ENCODE measurements at places on chromosomes 6 and 20.

- no peak for DNase-seq
Measured at GRCh38 chr6:47288267-47289090, 21.2 kb downstream of the TNFRSF21 start.

GRCh38 chr6:128335963-128336362 is 184.4 kb downstream of the PTPRK start:
- no peak for DNase-seq

GRCh38 chr6:117078624-117079023 is 186.7 kb upstream of the VGLL2 start:
- DNase-seq, result no peak

DNA sequence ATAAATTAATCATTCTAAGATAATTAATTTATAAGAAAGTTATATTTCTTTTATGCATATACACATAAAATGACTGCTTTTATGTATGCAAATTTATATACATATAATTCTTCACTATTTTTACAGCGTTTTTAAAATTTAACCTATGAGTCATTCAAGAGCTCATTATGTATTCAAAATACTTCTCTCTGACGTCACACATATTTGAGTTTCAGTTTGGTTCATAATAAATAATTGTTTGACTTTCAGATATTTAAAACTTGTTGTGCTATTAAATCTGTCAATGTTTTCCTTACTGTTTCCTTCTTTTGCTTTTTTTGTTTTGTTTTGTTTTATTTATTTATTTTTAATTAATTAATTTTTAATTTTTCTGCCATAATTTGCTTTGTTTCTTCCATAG is 467.5 kb upstream of the ADGRB3 start:
- DNase-seq, result no peak

DNA sequence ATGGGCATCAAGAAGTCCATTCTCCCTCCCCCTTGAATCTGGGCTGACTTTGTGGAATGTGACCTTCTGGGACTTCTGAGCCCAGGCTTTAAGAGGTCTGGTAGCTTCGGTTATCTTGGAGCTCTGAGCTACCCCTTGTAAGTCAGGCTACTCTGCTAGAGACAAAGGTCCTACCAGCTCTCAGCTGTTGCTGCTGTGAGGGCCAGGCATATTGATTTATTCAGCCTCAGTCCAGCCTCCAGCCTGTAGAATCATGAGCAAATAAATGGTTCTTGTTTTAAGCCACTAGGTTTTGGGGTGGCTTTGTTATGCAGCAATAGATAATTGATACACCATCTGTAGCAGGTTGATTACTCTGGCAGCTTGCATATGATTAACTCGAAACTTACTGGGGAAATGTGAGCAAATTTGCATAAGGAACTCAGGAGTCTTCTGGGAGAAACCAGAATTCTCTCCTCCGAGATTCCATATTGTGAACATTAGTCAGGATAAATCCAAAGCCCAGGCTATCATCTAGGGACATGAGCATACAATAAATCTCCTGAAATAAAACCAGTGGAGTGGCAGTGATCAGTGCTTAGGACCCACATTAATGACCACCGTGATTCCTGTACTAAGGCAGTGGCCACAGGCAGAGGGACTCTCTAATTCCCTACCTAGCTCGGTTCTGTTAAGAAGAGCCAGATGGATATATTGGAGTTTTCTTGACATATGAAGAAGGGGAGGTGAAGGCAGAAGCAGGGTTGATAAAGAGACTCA is 336.1 kb downstream of the CDC5L start:
- DNase-seq, result no peak

DNA sequence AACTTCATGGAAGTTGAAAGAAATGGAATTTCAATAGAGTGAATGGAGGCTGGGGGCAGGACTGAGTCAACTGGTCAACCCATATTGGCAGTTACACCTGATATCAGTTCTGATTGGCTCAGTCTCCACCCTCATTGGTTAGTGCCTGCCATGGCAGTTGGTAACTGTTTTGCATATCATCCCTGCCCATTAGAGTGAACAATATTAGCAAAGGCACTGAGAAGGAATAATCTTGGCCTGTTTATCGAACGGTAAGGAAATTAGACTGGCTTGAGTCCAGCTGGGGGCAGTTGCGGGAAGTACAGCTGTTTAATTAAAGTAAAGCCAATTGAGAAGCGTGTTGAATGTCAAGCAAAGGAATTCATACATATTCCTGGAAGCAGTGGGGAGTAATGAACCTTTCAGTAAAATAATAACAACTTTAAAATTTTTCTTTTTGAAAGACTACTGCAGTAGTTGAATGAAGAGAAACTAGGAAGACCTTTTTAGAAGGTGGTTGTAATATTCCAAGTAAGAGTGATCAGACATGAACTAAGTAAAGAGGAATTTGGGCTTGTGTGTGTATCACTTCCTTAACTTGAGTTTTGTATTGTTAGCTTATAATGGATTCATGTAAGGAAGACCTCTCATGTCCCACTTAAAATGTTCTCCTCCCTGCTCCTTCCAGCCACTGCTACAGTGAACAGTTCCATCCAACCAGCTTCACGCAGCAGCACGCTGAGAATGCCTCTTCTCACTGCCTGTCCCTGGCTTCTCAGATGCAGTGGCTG is 17.2 kb upstream of the FAM50B start:
- no peak for DNase-seq

DNA sequence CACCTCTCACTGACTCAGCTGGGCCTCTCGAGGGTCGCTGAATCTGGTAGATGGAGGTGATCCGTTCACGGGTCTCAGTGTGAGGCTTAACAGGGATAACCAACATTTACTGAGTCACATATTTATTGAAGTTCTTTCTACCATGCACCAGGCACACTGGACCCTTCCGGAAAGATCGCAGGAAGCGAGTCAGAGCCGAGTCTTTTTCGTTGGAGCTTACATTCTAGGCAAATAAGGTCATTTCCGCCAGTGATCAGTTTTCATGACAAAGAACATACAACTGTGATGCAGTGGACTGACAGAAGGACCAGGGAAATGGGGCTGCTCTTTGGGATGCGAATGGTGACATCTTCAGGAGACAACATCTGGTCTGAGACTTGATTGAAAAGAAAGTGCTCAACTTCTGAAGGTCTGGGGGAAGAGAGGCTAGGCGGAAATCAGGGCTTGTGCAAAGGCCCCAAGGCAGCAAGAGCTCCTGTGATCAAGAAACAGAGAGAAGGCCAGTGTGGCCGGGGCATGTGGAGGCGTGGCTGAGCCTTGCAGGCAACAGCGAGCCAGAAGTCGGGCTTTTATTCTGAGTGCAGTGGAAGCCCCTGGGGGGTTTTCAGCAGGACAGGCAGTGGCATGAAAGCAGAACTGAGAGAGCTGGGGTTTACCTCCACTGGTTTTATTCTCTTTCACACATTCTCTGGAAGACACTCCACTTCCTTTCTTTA is 56.7 kb downstream of the APCDD1L start:
- DNase-seq, result peak; percentile 52

DNA sequence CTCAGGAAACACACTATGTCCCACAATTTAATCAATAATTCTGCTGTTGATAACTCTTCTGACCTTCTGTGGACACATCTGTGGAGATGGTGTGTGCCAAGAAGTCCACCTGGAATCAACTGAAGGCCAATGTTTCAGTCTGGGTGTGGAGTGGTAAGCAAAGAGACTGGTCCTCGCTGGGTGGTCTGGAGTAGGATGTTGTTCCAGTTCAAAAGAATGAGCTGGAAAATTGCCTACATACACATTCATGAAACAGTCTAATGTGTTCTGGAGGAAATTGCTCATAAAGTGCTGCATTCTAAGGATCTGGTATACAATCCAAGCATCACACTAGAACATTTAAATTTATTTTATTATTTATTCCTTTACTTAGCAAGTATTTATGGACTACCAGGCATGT is 33.9 kb upstream of the TBX18 start:
- DNase-seq, result no peak

DNA sequence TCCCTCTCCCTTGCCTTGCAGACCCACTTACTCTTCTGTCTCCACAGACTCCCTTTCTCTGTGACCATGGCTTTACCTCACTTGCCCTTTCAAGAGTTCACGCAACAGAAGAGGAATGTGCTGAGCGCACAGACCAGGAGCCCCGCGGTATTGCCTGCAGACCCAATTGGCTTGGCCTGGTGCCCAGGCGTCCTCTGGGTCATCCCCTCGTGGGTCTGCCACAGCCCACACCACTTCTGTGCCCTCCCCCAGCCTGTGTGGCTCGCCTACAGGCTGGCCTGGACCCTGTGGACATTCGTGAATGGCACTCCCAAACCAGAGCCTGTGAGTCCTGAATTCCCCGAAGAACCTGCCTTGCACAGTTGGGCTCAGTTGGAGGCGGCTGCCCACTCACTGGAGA is 15.3 kb upstream of the NINL start:
- no peak for DNase-seq

DNA sequence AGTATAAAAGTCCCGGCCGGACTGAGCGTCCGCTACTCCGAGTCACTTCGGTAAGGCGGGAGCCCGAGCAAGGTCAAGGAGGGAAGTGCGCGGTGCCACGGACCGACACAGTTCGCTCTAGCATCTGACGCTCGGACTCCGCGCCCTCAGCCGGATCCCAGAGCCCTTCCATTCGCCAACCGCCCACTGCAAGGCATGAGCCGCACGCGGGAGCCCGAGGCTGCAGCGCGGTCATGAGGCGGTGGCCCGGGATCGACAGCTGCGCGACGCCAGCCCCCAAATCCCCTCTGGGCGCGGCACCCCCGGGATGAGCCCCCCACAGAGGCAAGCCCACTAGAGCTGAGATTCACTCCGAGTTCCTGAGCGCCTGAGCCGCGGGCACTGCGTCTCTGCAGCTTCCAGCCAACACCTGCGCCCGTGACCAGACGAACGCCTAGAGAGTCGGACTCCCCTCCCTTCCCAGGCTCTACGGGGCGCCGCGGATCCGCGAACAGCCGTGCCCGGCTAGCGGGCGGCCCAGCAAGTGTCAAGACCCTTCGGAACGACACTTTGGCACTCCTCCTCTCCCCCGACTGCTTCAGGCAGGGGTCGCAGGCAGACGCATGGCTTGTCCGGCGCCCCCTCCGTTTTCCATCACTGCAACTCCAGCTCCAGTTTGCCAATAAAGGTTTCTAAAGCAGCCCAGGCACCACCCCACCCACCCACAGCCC is 725 bp upstream of the ISM1 start:
- no peak for DNase-seq

DNA sequence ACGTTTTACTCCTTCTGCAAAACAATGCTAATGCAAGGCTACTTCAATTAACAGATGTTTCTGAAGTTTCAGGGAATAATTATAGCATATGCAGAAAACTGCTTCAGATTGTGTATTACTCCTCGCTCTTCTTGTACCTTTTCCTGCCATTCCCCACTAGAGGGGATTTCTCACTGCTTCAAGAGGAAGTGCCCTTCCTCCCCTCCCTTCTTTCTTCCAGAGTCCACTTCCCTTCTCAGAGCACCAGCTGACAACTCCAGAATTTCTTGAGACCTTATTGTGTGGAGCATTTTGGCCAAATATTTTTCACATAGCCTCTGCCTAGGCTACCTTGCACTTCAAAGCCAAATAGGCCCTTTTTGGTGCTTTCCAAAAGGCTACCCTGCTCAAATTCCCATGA is 12.7 kb upstream of the MCUR1 start:
- DNase-seq, result no peak
